ENCODE measurements at places on chromosomes 12 and 14. TPM values are rescaled to one million over a fixed set of nuclear protein-coding genes. Genes with fewer than 3 reads are reported as not detected.

The MYF5 gene
- not detected for total RNA-seq

The TAS2R31 gene
- total RNA-seq, result 3.3 TPM

The TWF1 gene
- 105 TPM for total RNA-seq

The DAO gene
- not detected for total RNA-seq

The HECTD4 gene
- 59.3 TPM for total RNA-seq

The SLC10A1 gene
- not detected for total RNA-seq

The RND1 gene
- total RNA-seq, result 6.5 TPM

DNA sequence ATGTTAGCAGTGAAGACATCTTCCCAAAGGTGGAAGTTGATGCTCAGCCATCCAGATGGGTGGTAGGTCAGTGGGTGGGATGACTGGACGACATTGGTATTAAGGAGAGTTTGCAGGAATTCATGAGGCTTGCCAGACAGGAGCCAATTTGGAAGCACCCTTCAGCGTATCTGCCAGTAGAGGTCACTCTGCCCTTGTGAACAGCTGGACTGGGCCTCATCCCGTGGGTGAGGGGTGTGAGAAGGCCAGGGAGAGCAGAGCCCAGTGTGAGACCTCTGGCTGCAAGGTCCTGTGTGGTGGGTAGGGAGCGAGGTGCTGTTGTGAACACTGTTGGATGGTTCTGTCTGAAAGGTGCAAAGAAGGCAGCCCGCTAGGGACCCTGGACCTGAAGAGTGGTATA lies 37.7 kb downstream of the SLC5A8 start:
- no peak for DNase-seq

GRCh38 chr12:1518591-1519516 lies 75.5 kb downstream of the FBXL14 start:
- DNase-seq, result no peak

DNA sequence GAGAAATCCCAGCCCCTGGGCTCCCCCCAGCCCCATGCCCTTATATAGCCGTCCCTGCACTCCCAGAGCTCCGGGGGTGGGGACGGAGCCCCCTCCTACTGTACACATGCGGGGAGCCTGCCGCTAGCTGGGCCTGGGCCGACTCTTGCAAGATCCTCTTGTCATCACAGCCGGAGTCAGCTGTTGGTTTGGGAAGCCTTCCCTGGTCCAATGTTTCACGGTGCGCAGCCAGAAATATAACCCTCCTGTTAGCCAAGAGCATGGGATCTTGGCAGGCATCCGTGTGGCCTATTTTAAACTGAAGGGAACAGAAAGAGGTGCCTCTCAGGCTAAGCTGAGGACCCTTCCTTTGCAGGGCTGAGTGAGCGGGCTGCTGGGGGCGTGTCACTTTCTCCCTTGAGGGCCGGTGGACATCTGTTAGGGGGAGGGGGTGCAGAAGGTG lies 175.3 kb downstream of the TSPAN9 start:
- peak; percentile 95 for DNase-seq

DNA sequence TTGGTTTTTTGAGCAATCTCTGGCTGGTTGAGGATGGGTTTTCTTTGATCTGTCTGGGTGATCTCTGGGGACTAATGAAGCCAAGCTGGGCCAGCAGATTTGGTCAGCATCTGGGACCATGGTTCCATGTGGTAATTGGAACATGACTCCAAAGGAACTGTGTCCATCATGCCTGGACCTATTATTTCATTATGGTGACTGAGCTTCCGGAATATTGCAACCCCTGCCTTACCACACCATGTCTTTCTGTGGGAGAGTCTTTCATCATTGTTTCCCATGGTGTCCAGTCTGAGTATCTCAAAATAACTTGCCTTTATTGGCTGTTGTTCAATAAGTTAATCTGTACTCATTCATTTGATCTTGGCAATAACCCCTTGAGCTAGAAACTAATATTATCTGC lies 624.9 kb upstream of the TBX3 start:
- DNase-seq, result no peak

GRCh38 chr14:83184531-83184930 lies 1650.9 kb upstream of the SEL1L start:
- no peak for DNase-seq

DNA sequence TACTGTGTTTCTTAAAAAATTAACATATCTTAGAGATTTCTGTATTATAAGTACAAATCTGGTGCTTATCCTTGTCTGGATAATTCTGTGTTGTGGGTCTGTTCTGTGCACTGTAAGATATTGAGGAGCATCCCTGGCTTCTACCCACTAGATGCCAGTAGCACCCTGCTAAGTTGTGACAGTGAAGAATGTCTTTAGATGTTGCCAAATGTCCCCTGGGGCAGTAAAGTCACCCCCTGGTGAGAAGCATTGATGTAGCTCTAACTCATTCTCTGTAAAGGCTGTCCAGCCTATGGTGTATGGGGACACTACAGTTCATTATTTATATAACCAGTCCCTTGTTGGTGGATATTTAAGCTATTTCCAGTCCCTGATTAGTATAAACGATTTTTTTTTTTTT lies 31.4 kb downstream of the MAP1LC3B2 start:
- DNase-seq, result no peak

GRCh38 chr12:92027701-92028440 lies 117.8 kb downstream of the BTG1 start:
- no peak for DNase-seq

- DNase-seq, result no peak
These were observed 1.5 kb upstream of the CLEC12A start for GRCh38 chr12:9969673-9970072.

DNA sequence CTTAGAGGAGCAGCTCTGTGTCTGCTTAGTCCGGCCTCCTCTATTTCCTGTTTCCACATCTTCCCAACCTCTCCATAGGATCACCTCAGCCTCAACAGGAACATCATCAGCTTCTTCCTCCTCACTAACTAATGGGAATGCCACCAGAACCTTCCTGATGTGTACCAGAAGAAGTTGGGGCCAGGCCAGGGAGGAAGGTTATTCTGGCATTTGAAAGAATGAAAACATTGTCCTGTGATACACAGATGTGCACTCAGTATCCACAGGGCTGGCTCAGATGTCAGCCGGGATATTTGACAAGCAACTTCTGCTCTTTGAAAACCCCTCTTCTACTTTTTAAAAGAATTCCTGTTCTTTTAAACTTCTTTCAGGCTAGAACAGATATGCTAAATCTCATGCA lies 63.6 kb downstream of the TMEM30B start:
- DNase-seq, result no peak

DNA sequence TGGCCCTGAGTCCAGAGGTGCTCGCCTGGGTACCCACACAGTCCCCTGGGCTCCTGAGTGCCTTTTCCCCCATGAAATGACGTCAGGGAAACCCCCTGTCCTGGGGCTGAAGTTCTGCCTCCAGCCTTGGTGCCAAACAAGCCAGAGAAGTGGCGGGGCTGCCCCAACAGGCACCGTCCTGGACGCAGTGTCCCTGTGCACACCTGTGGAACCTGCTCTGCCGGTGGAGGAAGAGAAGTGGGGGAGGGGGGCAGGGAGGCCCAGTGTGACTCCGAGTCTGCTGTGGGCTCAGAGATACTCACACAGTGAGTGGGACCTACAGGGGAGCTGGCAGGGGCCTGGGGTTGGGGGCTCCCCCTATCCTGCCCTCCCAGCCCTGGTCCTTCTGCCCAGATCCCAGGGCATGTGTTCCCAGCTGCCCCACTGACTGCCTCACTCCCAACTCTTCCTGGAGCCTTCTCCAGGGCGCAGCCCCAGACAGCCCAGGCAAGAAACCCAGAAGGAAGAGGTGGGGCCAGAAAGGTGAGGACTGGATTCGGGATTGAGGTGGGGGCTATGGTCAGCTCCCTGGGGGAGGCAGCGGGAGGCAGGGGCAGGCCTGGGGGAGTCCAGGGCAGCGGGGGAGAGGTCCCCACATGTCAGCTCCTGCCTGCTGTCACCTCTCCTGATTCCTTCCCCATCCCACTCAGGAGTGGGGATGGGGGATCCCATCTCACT lies 24.7 kb downstream of the CCDC85C start:
- no peak for DNase-seq

DNA sequence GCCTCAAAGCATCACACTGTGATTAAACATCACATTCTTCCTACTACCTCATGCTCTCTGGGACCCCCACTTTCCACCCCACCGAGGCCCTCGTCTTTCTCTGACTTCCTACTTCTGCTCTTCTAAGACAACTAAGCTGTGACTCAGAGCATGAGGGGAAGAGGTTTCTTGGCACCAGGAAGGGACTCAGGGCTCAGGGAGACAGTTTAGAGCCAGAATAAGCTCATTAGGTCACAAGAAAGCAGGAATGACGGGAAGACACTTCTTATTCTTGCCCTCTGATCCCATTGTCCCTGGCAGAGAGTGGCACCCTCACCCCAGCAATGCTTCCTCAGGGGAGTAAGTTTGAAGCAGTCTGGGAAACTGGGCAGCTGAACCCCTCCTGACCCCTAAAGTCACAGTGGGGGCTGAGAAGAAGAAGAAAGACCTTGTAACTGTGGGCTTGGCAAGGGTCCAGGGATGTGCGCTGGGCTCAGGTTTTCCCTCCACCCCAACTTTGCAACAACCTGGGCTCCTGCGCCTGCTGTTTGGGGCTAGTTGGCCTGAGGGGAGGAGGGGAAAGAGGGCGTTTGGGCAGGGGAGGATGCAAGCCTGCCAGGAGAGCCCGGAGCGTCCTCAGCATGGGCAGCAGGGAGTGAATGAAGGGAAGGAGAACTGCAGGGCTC lies 64.6 kb upstream of the ACTN1 start:
- no peak for DNase-seq

DNA sequence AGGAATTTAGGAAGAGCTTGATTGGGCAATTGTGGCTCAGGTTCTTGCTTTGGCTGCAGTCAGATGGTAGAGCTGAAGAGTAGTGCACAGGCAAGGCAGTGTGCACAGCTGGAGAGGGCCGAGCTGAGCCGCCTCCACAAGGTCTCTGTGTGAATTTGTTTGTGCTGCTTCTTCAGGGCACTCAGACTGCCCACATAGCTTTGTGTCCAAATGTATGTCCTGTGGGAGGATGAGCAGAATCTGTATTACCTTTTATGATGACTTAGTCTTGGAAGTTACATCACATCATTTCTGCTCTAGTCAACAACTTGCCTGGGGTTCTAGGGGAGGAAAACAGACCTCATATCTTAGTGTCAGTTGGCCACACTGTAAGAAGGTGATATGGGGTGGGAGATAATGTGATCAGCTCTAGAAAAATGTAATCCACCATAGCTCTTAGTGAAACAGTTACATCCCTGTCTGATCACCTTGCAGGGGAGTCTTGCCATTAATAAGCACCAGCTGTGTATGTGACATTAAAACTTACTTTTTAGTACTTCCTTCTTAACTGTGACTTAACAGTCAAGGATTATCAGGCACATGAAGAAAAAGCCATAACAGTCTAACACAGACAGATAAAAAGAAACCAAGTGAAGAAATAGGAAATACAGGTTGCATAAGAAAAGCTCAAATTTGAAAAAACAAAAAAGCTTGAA lies 53.4 kb downstream of the RCOR1 start:
- no peak for DNase-seq

DNA sequence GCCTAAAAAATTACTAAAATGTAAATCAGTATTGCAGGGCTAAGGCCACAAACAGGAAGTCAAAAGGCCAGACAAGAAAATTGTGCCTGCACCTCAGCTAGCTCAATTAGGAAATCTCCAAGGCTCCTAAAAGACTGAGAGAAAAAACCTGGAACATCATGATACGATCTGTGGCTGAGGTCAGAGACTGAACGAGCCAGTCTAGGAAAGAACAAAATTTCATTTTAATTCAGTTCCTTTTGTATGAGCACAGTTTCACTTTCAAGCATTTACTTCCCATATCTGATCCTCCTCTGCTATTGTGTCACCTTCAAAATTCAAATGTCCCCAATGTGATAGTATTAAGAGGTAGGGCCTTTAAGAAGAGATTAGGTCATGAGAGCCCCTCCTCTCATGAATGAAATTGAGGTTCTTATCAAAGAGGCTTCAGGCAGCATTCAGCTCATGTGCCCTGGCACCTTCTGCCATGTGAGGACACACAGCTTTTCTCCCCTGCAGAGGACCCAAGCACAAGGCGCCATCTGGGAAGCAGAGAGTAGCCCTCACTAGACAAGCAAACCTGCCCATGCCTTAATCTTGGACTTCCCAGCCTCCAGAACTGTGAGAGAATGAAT lies 14.8 kb downstream of the PRKAB1 start:
- DNase-seq, result no peak

GRCh38 chr12:122836027-122836921 lies 1.0 kb downstream of the HIP1R start:
- no peak for DNase-seq

DNA sequence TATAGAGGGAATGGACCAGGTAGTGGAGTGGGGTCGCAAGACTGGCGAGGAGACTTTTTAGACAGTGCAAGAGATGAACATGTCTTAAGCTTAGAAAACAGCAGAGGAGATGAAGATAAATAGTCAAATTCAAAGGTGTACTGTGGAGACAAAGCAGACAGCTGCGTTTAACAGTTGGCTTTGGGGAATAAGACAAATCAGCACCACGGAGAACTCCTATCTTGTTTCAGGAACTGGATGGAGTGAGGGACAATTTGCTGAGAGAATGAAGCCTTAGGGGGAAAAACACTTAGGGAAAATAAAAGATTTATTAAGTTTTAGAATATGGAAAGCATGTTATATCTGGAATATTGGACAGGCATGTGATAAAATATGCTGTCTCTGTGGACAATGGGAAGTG lies 458.8 kb downstream of the GLT1D1 start:
- DNase-seq, result no peak

DNA sequence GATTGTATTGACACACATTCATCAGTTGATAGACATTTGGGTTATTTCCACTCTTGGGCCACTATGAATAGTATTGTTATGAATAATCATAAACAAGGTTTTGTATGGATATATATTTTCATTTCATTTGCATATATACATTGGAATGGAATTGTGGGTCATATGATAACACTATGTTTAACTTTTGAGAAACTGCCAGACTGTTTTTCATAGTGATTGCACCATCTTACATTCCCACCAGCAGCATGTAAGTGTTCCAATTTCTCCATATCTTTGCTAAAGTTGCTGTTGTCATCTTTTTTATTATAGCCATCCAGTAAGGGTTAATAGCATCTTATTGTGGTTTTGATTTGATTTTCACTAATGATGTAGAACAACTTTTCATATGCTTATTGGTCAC lies 198.5 kb upstream of the PPFIA2 start:
- no peak for DNase-seq

DNA sequence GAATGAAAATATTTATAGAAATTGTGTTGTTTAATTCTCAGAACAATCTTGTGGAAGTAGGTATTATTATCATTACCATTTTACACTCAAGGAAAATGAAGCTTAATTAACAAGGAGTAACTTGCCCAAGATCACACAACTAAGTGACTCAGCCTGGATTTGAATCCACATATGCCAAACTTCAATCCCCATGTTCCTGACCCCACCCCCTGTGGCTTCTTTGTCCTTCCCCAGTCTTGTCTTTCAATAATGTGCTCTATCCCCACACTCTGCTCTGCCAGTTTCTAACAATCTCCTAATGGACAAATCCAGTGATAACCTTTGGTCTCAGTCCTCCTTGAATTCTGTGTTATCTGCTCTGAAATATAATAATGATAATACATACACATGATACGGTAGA lies 355.2 kb downstream of the BMP4 start:
- no peak for DNase-seq

GRCh38 chr12:116693286-116694227 lies 44.3 kb downstream of the SPRING1 start:
- no peak for DNase-seq

- DNase-seq, result no peak
These were observed 1.3 kb downstream of the CAMKK2 start for GRCh38 chr12:121295116-121295745.

Data from esophagus muscularis mucosa (tissue), 4 donors.